ENCODE measurements at places on chromosomes 6 and 20.

DNA sequence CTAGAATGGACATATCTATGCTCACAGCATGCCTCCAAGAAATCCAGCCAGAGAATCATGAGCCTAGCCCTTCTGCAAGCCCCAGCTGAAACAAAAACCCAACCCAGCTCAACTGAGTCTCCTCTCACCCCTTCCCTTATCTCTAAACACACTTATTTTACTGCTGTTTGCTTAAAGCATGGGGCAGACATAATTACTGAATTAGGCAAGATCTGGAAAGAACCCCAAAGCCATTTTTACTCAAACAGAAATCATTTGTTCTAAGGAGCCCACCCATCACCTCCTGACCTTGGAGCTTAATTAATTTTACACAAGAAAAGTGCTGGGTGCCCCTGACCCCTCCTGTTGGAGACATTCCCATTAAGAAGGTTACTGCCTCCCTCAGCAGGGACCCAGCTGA lies 291.6 kb downstream of the MAFB start:
- no peak for DNase-seq

DNA sequence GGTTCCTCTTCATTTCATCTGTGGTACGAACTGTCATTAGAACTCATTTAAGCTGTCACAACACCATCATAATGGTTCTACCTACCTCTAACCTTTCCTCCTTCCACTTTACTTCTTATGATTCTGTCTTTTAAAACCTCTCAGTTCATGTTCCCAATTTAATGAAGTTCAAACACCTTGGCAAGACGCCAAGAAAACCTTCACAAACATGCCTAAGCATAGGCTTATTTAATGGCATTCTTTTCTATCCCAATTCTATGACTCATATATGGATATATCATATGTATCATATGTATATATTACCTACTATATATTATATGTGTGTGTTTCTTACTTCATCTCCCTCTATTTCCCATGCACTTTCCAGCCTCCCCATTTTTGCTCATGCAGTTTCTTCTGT lies 283.4 kb upstream of the TBX18 start:
- DNase-seq: no peak

DNA sequence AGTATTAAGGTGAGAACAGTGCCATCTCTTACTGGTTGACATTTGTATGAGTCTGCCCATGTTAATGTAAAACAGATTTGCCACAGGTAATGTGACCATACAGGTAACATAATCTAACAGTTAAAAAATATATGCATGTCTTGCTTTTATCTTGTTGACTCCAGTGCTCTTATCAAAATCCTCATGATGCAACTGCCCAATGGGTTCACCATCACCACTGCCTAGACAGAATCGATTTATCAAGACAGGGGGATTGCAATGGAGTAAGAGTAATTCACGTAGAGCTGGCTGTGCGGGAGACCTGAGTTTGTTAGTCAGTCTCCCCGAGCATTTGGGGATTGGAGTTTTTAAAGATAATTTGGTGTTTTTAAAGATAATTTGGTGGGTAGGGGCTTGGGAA lies 19.2 kb downstream of the SNX9 start:
- DNase-seq: no peak

GRCh38 chr20:1269850-1270249 lies 3.8 kb downstream of the SNPH start:
- DNase-seq: no peak

DNA sequence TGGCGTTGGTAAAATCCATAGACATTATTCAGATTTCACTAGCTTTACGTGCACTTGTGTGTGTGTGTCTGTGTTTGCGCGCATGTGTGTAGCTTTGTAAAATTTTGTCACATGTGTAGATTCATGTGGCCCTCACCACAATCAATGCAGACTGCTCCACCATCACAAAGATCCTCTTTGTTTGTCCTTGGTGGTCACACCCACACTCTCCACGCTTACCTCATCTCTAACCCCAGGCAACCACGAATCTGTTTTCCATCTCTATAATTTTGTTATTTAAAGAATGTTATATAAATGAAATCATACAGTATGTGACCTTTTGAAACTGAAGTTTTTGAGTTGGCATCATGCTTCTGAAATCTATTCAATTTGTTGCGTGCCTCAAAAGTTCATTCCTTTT lies 58.5 kb downstream of the GRM1 start:
- DNase-seq: no peak

DNA sequence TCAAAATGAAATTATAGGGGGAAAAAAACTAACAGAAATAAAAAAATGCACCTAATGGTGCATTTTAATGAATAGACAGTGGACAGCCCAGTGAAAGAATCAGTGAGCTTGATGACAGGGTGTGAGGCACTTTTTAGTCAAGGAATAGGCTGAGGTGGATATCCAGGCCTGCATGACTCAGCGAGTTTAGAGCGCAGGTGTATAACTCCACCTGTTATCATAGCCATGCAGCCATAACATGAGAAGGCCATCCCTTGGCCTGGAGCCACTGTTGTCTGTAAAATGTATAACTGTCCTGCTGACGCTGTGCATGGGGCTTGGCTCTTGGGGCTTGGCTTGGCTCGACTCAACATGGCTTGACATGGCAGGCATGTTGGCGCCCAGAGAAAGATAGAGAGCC lies 331.5 kb upstream of the NOX3 start:
- DNase-seq: no peak

GRCh38 chr6:44859901-44860410 lies 468.2 kb upstream of the RUNX2 start:
- DNase-seq: no peak

GRCh38 chr20:2652724-2653555 lies 508 bp downstream of the NOP56 start:
- DNase-seq: no peak

Data from renal cortical epithelial cell (primary cell).